ENCODE measurements at places on chromosomes 4 and X. TPM values are rescaled to one million over a fixed set of nuclear protein-coding genes. Genes with fewer than 3 reads are reported as not detected.

- no peaks in the 10 kb centered on the region for H3K4me1 ChIP-seq
- no peaks in the 10 kb centered on the region for H3K36me3 ChIP-seq
- H3K27ac ChIP-seq: no peak overlapping the region
- no peaks in the 10 kb centered on the region for H3K27me3 ChIP-seq
- no peak overlapping the region for H3K4me3 ChIP-seq
Measured at GRCh38 chrX:41984628-41985027, 61.3 kb upstream of the CASK start.

GRCh38 chr4:163694385-163694784 lies 199.9 kb downstream of the TMA16 start:
- H3K36me3 ChIP-seq: no peaks in the 10 kb centered on the region
- DNase-seq: no peak
- no peak overlapping the region for H3K27ac ChIP-seq
- H3K4me3 ChIP-seq: no peak overlapping the region
- H3K4me1 ChIP-seq: no peaks in the 10 kb centered on the region
- H3K27me3 ChIP-seq: no peaks in the 10 kb centered on the region

GRCh38 chrX:153032397-153033118 lies 23.7 kb upstream of the PNMA3 start:
- no peaks in the 10 kb centered on the region for H3K27me3 ChIP-seq
- peaks cover 9% of the 10 kb centered on the region for H3K4me1 ChIP-seq
- H3K4me3 ChIP-seq: peak overlapping the region; percentile 12
- DNase-seq: peak; percentile 77
- no peak overlapping the region for H3K27ac ChIP-seq
- H3K36me3 ChIP-seq: no peaks in the 10 kb centered on the region

DNA sequence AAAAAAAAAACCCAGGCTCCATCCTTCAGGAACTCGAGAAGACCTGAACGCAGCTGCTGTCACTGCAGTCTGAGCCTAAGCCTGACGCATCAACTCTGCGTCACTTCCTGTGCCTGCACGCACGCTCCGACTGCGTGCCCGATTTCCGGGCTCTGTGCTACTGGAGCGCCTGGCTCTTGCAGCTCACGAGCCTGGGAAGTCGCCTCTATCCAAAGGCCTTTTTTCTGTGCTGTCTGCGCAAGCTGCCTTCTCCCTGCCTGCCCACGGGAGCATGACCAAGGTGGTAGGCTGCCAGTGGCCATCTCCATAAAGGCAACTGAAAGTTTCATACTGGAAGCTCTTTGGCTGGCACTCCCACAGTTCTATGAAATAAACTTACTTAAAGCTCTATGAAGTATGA lies 9.9 kb upstream of the GASK1B start:
- H3K27me3 ChIP-seq: no peaks in the 10 kb centered on the region
- no peaks in the 10 kb centered on the region for H3K4me1 ChIP-seq
- no peak overlapping the region for H3K27ac ChIP-seq
- H3K4me3 ChIP-seq: no peak overlapping the region

DNA sequence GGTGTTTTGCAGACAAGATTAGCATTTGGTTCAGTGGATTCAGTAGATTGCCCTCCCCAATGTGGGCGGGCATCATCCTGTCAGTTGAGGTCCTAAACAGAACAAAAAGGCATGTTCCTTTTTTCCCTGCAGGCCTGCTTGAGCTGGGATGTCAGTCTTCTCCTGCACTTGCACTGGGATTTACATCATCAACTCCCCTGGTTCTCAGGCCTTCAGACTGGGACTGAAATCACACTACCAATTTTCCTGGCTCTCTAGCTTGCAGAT lies 278.9 kb upstream of the FTHL17 start:
- no peaks in the 10 kb centered on the region for H3K4me1 ChIP-seq
- H3K4me3 ChIP-seq: no peak overlapping the region
- H3K27ac ChIP-seq: no peak overlapping the region
- no peaks in the 10 kb centered on the region for H3K27me3 ChIP-seq

DNA sequence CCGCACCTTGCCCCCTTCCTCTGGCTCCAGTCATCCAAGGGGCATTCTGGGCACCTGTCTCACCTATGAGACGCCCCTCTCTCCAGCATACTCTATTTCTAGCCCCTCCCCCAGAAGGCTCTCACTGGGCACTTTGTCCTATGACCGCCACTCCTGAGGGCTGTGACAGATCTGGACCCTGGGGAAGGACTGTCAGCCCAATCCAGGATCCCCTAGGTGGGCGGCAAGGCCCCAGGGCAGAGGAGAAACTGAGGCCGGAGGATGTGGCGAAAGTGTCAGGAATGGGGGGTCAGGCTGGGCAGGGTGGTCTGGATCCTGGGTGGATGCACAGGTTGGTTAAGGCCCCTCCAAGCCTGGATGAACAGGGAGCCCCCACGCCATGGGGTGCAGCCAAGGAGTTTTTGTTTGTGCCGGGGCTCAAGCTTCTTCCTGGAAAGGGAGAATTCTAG lies 16.2 kb upstream of the NAT8L start:
- DNase-seq: no peak
- H3K4me3 ChIP-seq: peak overlapping the region; percentile 27
- peaks cover 47% of the 10 kb centered on the region for H3K4me1 ChIP-seq
- H3K27ac ChIP-seq: no peak overlapping the region

DNA sequence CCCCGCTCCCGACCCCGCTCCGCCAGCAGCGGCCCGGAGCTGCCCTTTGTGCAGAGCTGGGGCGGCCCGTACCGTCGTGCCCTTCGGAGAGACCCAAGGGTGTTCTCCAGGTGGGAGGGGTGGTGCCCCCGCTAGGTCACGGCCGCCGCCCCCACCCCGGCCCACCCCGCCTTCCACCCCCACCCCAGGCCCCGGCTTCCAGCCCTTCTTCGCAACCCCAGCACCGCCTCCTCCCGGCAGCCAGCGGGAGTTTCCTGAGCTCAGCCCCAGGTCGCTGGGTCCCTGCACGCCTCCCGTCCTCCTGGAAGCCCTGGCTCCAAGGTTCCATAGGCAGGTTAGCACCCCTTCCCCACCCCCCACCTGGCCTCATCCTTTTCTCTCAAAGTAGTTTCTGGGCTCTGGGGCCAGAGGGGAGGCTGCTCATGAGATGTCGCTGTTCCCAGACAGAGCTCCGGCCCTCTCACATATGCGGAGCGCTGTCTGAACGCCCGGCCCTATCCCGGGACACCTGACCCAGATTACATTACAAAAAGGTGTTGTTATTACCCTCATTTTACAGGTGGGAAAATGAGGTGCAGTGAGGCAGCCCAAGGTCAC lies 25.2 kb upstream of the FGFR3 start:
- peaks cover 32% of the 10 kb centered on the region for H3K27me3 ChIP-seq
- peaks cover 7% of the 10 kb centered on the region for H3K36me3 ChIP-seq
- peaks cover 93% of the 10 kb centered on the region for H3K4me1 ChIP-seq
- H3K27ac ChIP-seq: no peak overlapping the region
- no peak overlapping the region for H3K4me3 ChIP-seq

DNA sequence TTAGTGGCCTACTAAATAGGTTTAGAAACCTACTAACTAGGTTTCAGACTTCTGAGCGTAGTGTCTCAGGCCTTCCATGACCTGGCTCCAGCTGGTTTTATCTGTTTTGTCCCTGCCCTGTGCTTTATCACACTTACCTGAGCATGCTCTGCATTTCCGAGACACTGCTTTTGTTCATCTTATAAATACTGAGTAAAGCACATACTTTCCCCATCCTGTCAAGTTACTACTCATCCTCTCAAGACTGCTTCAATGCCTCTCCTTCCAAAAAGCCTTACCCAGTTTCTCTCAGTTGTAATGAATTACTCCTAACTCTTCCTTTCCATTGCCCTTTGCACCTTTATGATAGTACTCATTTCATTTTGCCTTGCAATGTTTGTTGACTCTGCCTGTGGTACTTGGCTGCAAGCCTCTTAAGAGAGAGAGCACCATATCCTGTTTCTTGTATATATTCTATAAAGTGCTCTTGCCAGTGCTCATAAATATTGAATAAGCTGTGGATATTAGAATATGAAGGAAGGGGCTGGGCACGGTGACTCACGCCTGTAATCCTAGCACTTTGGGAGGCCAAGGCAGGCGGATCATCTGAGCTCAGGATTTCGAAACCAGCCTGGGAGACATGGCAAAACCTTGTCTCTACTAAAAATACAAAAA lies 34.4 kb downstream of the SLAIN2 start:
- no peak for DNase-seq
- H3K4me1 ChIP-seq: no peaks in the 10 kb centered on the region
- H3K27ac ChIP-seq: no peak overlapping the region
- H3K4me3 ChIP-seq: no peak overlapping the region
- H3K36me3 ChIP-seq: peaks cover 3% of the 10 kb centered on the region

DNA sequence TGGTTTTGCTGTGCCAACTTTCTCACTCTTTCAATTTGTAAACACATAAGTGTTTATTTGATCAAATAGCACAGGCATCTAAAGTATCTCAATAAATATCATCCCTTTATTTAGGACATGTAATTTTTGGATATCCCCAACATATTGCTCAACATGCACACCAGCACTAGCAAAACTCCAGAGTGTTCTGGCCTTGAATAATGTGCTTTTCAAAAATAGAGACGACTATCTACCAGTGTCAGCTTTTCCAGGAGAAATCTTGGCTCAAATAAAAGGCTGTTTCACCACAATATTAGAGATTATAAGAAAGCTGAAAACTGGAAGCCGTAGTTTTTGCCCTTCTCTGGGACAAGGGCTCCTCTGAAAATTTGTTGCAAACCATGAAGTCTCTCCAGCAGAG lies 67.0 kb downstream of the MAOB start:
- H3K27me3 ChIP-seq: peaks cover 5% of the 10 kb centered on the region
- no peak overlapping the region for H3K4me3 ChIP-seq
- H3K27ac ChIP-seq: no peak overlapping the region
- H3K4me1 ChIP-seq: no peaks in the 10 kb centered on the region
- H3K36me3 ChIP-seq: no peaks in the 10 kb centered on the region

DNA sequence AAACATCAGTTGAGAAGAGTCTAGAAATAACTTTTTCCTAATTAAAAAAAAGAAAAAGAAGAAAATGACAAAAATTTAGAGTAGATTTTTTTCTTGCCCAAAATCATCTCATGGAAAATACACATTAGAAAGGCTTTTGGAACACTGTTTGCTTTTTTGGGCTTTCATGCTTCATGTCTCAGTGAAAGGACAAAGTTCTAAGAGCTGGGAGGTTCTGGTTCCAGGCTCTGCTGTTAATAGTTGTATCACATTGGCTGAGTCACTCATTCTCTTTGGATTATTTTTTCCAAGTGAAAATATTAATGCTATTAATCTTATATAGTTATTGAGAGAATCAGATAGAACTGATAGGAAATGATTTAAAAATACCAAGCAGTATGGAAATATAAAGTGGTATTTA lies 32.9 kb upstream of the ETNPPL start:
- no peak overlapping the region for H3K27ac ChIP-seq
- no peaks in the 10 kb centered on the region for H3K27me3 ChIP-seq
- no peaks in the 10 kb centered on the region for H3K36me3 ChIP-seq
- no peaks in the 10 kb centered on the region for H3K4me1 ChIP-seq
- no peak overlapping the region for H3K4me3 ChIP-seq
- no peak for DNase-seq

DNA sequence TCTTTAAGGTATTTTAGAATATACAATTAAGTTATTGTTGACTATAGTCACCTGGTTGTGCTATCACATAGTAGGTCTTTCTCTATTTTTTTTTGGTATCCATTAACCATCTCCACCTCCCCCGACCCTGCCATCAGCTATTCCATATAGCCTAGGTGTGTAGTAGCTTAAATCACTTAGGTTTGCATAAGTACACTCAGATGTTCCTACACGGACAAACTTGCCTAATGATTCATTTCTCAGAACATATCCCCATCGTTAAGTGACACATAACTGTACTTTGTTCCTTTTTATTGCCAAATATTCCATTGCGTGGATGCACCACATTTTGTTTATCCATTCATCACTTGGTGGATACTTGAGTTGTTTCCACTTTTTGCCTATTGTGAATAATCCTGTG lies 67.9 kb downstream of the SLAIN2 start:
- H3K27ac ChIP-seq: no peak overlapping the region
- H3K4me3 ChIP-seq: no peak overlapping the region
- no peaks in the 10 kb centered on the region for H3K27me3 ChIP-seq
- H3K36me3 ChIP-seq: peaks cover 3% of the 10 kb centered on the region
- H3K4me1 ChIP-seq: no peaks in the 10 kb centered on the region
- no peak for DNase-seq

GRCh38 chrX:154733066-154733425 lies 17.8 kb downstream of the GAB3 start:
- peaks cover 8% of the 10 kb centered on the region for H3K4me1 ChIP-seq
- H3K36me3 ChIP-seq: no peaks in the 10 kb centered on the region
- H3K4me3 ChIP-seq: no peak overlapping the region
- no peak for DNase-seq
- no peaks in the 10 kb centered on the region for H3K27me3 ChIP-seq

GRCh38 chr4:110480031-110480549 lies 4.1 kb downstream of the ENPEP start:
- H3K27ac ChIP-seq: no peak overlapping the region
- H3K4me3 ChIP-seq: no peak overlapping the region
- no peaks in the 10 kb centered on the region for H3K36me3 ChIP-seq
- H3K4me1 ChIP-seq: no peaks in the 10 kb centered on the region
- DNase-seq: no peak
- no peaks in the 10 kb centered on the region for H3K27me3 ChIP-seq

DNA sequence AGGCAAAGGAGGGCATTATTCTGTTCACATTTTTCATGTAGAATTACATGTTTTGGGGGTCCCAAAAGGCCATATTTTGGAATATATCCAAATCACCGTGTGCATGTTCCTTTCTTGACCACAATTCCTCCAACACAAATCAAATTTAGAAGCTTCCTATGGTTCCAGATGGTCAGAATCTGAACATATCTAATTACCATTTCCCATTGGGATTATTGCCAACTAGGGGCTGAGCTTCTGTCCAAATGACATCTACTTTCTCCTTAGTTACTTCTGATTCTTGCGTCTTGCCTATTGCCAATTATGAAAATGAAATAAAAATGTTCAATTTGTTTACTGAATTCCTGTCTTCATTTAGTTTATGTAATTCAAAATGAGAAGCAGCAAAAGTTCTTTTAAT lies 163.7 kb downstream of the CPE start:
- H3K36me3 ChIP-seq: no peaks in the 10 kb centered on the region
- H3K4me3 ChIP-seq: no peak overlapping the region
- no peaks in the 10 kb centered on the region for H3K4me1 ChIP-seq
- H3K27me3 ChIP-seq: no peaks in the 10 kb centered on the region

DNA sequence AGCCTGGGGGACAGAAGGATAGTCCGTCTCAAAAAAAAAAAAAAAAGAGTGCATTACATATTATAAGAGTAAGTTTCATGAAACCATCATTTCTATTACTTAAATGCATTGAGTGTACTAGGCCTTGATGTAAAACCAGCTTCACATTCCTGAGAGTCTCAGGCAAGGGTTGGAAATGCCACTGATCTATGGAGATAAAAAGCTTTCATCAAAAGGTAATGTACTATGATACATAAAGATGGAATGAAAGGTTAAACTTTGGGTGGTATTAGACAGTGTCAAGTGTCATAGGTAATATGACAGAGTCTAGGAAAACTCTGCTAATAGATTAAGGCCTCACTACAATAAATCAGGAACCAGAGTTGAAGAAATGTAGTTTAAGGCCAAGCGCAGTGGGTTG lies 7.4 kb downstream of the CFAP97 start:
- no peak for DNase-seq
- H3K27me3 ChIP-seq: no peaks in the 10 kb centered on the region
- H3K4me1 ChIP-seq: no peaks in the 10 kb centered on the region
- no peak overlapping the region for H3K27ac ChIP-seq
- H3K4me3 ChIP-seq: no peak overlapping the region

Gene ITGB1BP2
- 1.2 TPM for polyA plus RNA-seq

Gene ATP10D
- 13.3 TPM for polyA plus RNA-seq

Gene TSPAN7
- 601 TPM for polyA plus RNA-seq

Gene STATH
- polyA plus RNA-seq: not detected

Gene TIGD4
- 3.1 TPM for polyA plus RNA-seq

Gene ADGRG4
- polyA plus RNA-seq: 0.03 TPM

Gene SOD3
- polyA plus RNA-seq: 8.2 TPM

Gene TLR3
- 2.1 TPM for polyA plus RNA-seq

Data from spinal cord (tissue), 10 donors.